Stomach (tissue), 19 donors: ENCODE measurements at places on chromosomes 7 and 10. TPM values are rescaled to one million over a fixed set of nuclear protein-coding genes. Genes with fewer than 3 reads are reported as not detected.

DNA sequence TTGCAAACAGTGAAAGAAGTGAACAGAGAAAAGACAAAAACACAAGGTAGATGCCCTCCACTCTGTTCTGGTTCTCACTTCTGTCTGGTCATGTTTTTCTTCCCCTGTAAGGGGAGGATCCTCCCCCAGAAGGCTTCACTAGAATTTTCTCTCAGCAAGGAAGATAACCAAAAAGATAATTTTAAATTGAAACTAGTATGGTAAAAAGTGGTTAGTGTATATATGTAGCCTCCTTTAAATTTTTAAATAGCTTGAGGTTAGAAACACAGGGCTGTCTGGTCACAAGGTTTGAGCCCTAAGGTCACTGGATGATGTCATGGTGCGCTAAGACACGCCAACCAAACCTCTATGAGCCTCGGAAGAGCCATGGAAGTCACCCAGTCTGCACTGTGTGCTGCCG lies 5.6 kb upstream of the PKD1L1 start:
- no peaks in the 10 kb centered on the region for H3K27me3 ChIP-seq
- no peak overlapping the region for H3K27ac ChIP-seq
- peaks cover 8% of the 10 kb centered on the region for H3K36me3 ChIP-seq
- H3K4me1 ChIP-seq = peaks cover 20% of the 10 kb centered on the region

DNA sequence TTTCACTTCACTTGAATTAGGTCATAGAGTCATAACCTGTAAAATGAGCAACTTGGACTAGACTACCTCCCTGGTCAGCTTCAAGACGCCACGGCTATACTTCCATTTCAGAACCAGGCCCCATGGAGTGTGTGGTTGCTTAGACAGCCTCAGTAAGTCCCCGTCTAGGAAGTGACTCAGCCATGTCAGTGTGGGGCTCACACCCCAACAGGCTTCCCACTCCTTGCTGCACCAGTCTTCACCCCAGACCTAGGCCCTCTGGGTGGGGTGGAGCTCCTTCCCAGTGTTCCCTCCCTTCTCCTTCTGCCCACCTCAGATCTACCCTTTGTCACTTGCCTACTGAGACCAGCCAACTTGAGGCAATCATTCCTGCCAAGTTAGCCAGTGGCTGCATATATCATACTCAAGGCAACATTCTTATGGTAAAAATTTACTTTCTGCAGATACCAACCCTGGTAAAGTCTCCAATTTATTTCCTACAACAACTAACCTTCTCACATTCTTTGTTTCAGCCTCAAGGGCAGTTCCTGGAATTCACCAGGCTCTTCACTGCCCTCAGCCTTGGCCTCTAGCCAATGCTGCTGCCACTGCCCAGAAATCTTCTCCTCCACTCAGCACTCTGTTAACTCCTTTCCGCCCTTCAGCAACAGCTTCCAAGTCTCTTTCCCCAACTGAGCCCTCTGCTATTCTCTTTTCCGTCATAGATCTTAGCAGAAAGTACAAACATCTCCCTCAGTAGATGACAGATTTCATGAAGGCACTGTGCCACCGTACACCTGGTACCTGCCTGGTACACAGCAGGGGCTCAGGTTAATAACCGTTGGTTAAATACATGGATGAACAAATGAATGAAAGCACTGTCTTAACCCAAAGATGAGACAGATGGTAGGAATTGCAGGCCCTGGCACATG lies 31.3 kb upstream of the ZNRF2 start:
- no peaks in the 10 kb centered on the region for H3K27me3 ChIP-seq
- H3K4me3 ChIP-seq = no peak overlapping the region
- peaks cover 27% of the 10 kb centered on the region for H3K4me1 ChIP-seq
- DNase-seq = peak; percentile 82
- H3K36me3 ChIP-seq = no peaks in the 10 kb centered on the region

The PTN gene
- total RNA-seq = 6.7 TPM

DNA sequence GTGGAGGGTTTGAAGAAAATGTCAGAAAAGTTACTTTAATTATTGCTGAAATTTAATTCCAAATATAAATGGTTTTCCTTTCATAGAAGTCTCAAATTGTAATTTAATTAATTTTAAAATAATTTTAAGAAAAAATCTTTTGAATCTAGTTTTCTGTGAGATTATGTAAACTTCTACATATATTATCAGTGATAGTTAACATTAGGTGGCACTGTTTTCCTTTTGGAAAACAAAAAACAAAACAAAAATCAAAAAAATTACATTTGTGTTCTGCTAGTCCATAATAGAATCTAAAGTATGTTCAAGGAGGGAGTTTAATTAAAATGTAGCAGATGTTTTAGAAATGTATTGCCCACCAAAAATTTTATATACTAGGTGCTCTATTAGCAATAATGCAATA lies 1456.7 kb downstream of the REEP3 start:
- H3K4me3 ChIP-seq = no peak overlapping the region
- DNase-seq = no peak
- no peak overlapping the region for H3K27ac ChIP-seq
- H3K36me3 ChIP-seq = no peaks in the 10 kb centered on the region
- H3K27me3 ChIP-seq = no peaks in the 10 kb centered on the region

- no peak overlapping the region for H3K4me3 ChIP-seq
- peaks cover 12% of the 10 kb centered on the region for H3K36me3 ChIP-seq
Observed at GRCh38 chr7:27519793-27520469, 142.8 kb downstream of the HIBADH start.

GRCh38 chr10:129853562-129853903 lies 110.5 kb downstream of the EBF3 start:
- peak; percentile 73 for DNase-seq
- H3K27ac ChIP-seq = no peak overlapping the region
- no peaks in the 10 kb centered on the region for H3K36me3 ChIP-seq
- H3K4me3 ChIP-seq = no peak overlapping the region
- H3K27me3 ChIP-seq = no peaks in the 10 kb centered on the region
- peaks cover 20% of the 10 kb centered on the region for H3K4me1 ChIP-seq

- H3K4me1 ChIP-seq = no peaks in the 10 kb centered on the region
- no peak for DNase-seq
- H3K36me3 ChIP-seq = no peaks in the 10 kb centered on the region
- H3K4me3 ChIP-seq = no peak overlapping the region
- no peak overlapping the region for H3K27ac ChIP-seq
- H3K27me3 ChIP-seq = no peaks in the 10 kb centered on the region
Observed at GRCh38 chr7:149831741-149832219, 6.4 kb upstream of the ZNF862 start.

DNA sequence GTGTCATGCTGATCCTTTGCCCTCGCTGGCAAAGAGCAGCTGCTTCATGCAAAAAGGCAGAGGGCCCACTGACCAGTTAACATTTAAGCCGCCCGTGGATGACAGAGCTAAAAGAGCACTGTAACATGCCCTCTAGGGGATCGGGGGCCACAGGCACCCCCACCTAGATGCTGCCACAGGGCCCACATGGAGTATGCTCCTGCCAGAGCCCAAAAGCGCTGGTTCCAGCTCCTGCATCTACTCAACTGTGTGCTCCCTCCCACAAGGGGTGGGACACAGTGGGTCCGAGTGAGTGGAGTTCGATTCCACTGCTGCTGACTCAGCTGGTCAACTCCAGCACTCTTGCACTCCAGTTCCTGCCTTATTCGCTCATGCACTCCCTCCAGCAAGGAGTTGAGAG lies 199.8 kb upstream of the CNTNAP2 start:
- no peaks in the 10 kb centered on the region for H3K4me1 ChIP-seq
- H3K4me3 ChIP-seq = no peak overlapping the region
- no peak for DNase-seq
- no peak overlapping the region for H3K27ac ChIP-seq
- H3K27me3 ChIP-seq = no peaks in the 10 kb centered on the region

GRCh38 chr7:17599733-17600339 lies 301.4 kb downstream of the AHR start:
- DNase-seq = no peak
- peak overlapping the region; percentile 42 for H3K27ac ChIP-seq
- H3K4me3 ChIP-seq = no peak overlapping the region
- no peaks in the 10 kb centered on the region for H3K4me1 ChIP-seq
- no peaks in the 10 kb centered on the region for H3K36me3 ChIP-seq

DNA sequence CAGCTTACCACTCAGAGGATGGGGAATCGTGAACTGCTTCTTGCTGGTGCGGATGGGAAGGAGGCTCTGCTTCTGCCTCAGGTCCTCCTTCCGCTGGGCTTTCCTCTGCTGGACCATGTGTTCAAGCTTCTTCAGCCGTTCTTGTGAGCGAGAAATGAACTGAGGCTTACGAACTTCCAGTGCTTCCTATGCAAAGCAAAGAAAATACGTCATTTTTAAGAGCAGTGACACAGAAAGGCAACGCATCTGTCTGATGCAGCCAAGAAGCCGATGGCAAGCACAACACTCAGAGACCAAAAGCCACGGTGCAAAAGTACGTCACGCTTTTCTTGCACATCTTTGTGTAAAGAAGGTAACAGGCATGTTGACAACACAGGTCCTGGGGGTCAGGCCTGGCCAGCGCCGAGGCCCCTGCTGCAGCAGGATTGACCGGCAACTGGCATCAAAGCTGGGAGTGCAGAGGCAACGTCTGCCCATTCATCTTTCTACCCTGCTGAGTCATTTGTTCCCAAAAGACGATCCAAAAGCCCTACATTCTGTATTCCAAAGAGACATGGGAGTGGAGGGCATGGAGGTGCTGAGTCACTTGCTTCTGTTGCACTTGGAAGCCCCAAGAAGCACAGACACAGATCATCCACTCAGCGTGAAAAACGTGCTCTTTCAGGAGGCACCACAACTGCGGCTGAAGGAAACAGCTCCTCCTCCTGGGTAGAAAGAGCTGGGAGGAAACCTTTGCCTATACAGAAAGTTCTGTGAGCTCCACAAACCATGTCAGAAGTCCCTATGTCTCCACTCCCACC lies 71.0 kb upstream of the ADAM12 start:
- no peak for DNase-seq
- no peak overlapping the region for H3K27ac ChIP-seq
- H3K36me3 ChIP-seq = no peaks in the 10 kb centered on the region
- no peaks in the 10 kb centered on the region for H3K27me3 ChIP-seq
- H3K4me3 ChIP-seq = no peak overlapping the region

DNA sequence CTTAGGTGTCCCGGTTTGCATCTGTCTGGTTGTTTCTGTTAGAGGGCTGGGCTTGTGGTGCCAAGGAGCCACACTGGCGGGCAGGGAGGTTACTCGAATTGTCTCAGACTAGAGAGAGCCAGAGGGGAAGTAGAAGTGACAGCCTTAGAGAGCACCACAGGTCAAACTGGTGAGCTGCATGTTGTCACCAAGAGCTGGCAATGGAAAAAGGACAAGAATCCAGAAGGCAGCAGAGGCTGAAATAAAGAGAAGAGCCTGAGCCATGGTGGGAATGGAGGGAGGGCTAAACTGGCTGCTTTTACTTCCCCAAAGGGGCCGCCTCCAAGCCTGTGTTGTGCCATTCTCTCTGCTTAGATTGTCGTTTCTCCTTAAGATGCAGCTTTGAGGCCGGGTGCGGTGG lies 31.1 kb upstream of the RHBDD2 start:
- no peak for DNase-seq
- H3K4me1 ChIP-seq = peaks cover 5% of the 10 kb centered on the region
- H3K27me3 ChIP-seq = no peaks in the 10 kb centered on the region
- H3K4me3 ChIP-seq = no peak overlapping the region

DNA sequence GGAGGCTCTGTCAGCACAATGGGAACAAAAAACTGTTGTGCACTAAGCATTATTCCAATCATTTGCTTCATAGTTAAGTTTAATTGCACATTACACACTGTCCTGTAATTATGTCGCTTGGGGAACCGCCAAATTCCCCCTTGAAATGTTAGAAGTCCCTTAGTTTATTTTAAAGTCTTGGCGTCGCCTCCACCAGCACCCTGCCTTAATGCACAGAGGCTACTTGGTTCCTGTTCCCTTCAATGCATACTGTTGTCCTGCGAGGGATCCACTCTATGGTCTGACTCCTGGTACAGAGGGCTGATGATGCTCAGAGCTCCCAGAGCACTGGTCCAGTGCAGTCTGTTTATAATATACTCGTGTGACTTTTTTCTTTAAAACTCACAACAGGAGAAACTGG lies 330.7 kb downstream of the ELMO1 start:
- H3K4me1 ChIP-seq = no peaks in the 10 kb centered on the region
- no peak for DNase-seq
- H3K27ac ChIP-seq = no peak overlapping the region
- no peaks in the 10 kb centered on the region for H3K36me3 ChIP-seq
- H3K4me3 ChIP-seq = no peak overlapping the region

DNA sequence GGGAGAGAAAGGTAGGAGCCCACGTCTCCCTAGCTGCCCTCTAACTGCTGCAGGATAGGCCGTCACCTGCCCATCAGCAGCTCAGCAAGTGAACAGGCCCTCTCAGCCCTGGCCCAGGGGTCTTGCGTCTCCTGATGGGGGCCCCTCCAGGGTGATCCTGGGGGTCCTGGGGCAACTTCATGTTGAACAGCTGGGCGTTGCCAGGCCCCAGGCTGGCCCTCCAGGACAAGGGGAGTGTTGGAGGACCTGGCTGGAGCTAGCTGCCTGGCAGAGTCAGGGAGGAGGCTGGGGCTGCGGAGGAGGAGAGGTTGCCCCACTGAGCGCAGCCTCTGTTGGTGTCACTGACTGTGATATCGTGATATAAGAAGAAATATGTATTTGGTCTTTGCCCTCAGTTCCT lies 34.7 kb downstream of the SPOCK2 start:
- H3K27ac ChIP-seq = no peak overlapping the region
- DNase-seq = no peak
- H3K27me3 ChIP-seq = no peaks in the 10 kb centered on the region
- peaks cover 9% of the 10 kb centered on the region for H3K4me1 ChIP-seq
- no peaks in the 10 kb centered on the region for H3K36me3 ChIP-seq
- H3K4me3 ChIP-seq = no peak overlapping the region

The BICC1 gene
- 25.0 TPM for total RNA-seq

GRCh38 chr10:112223725-112224124 lies 40.2 kb upstream of the GPAM start:
- H3K36me3 ChIP-seq = no peaks in the 10 kb centered on the region
- H3K27ac ChIP-seq = no peak overlapping the region
- H3K4me1 ChIP-seq = no peaks in the 10 kb centered on the region
- no peak for DNase-seq
- no peaks in the 10 kb centered on the region for H3K27me3 ChIP-seq

DNA sequence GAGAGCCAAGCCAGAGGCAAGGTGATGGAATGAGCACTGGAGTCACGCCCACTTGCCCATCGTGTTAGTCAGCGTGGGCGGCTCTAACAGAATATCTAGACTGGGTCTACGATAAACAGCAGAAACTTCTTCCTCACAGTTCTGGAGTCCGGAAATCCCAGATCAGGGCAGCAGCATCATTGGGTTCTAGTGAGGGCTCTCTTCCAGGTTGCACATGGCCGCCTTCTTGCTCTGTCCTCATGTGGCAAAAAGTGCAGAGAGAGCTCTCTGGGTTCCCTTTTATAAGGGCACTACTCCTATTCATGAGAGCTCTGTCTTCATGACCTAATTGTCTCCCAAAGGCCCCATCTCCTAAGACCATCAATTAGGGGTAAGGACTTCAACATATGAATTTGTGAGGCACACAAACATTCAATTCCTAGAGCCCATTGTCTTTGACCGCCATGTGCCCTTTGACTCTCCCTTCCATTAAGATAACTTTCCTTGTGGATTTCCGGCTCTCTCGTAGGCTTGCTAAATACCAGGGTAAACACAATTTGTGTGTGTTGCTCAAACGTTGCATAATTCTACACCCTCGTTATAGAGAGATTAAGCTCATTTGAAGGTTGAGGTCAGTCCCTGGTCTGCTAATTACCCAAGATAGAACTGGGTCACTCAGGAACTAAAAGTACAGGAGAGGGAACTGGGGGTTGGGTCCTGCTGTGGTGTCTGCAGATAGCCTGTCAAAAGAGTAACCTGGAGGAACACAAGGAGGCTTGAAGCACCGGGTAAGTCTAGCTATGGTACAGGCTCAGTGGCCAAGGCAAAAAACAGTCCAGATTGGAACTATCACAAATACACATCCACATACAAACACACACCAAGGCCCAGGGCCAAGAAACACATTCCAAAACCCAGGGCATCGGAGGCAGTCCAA lies 28.7 kb upstream of the USP6NL start:
- no peaks in the 10 kb centered on the region for H3K27me3 ChIP-seq
- no peaks in the 10 kb centered on the region for H3K4me1 ChIP-seq
- H3K4me3 ChIP-seq = no peak overlapping the region
- no peaks in the 10 kb centered on the region for H3K36me3 ChIP-seq
- H3K27ac ChIP-seq = peak overlapping the region; percentile 26
- peak; percentile 55 for DNase-seq
